Iris pigment epithelial cell (primary cell): ENCODE measurements at places on chromosomes 3 and 15.

GRCh38 chr15:33131552-33132232 is 62.8 kb downstream of the FMN1 start:
- peak; percentile 40 for DNase-seq

GRCh38 chr3:188860147-188860546 is 311.6 kb upstream of the TPRG1 start:
- peak; percentile 61 for DNase-seq

DNA sequence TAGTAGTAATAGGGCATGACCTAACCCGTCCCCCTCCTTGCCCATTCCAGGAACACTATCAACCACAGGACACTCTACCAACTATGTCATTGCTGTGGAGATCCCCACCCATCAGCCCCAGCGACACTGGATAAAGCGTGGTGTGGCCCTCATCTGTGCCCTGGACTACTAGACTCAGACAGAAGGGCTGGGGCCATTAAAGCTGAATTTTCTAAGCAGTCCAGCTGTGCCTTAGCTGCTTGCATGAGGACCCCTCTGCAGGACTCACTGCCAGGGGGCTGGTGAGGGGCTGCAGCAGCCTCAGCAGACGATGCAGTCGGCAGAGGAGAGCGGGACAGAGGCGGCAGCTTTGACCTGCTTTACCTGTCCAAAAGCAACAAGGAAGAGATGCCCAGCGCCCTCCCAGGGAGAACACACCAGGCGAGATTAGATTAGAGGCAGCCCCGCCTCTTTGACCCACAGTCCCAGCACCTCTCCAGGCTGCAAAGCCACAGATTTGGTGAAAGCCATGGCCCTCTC is 44.6 kb downstream of the SEMA3G start:
- no peak for DNase-seq

- no peak for DNase-seq
Observed at GRCh38 chr15:77126529-77127326, 55.8 kb upstream of the TSPAN3 start.

DNA sequence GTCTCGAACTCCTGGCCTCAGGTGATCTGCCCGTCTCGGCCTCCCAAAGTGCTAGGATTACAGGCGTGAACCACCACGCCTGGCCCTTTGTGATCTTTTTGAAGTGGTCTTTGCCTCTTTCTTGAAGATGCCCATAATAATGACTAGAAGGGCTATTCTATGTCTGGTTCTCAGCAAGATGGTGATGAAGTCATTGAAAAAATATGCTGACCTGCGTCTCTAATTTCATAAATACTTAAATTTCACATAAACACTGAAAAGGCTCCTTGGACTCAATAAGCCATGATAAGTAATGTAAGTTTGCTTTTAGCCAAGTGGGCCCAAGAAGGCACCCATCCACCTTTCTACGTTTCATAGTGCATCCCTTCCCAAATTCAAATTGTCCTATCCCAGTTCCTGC is 775 bp upstream of the MAPK6 start:
- peak; percentile 84 for DNase-seq

DNA sequence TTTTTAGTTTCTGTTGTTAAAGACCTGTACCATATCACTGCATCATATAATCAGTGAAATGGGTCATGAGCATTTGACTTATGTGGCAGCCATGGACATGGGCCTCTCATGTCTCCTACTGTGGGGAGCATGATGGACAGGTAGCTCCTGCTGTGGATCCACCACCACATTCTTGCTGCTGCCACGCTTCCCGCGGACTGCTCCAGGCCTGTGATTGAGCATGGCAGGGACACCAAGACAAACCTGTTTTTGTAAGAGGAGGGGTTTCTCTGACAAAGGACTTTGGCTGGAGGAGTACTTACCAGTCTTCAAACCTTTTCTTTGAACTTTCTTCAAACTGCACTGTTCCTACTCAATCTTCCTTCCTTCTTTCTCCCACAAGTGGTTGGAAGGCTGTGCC is 17.9 kb upstream of the P2RY14 start:
- DNase-seq, result no peak

DNA sequence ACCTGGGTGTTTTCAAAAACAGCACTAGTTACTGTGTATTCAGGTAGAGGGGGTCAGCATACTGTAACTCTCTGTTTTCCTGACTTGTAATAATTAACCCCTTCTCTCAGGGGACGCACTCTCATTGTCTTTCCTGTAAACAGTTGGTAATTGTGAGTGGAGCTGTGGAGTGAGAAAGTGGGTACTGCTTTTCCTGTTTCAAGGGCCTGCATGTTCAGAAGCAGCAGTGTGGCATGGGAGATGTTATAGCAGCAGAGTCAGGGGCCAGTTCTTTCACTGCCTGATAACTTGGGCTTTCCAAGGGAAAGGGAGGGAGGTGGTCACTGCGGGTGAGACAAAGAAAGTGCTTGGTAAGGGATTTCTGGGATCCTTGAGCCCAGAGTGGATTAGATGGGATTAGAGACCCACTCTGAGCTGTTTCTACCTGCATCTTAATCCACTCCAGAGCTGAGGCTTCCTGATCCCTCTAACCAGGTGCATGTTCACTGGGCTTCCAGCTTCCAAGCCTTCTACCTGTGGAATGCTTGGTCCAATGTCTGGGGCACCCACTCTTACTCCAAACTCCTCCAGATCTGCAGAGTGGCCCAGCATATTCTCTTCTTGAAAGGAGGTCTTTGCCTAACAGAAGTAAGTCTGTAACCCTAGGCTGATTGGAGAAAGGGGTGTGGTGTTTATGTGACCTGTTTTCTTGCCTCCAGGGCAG is 105.2 kb downstream of the RPLP1 start:
- no peak for DNase-seq

DNA sequence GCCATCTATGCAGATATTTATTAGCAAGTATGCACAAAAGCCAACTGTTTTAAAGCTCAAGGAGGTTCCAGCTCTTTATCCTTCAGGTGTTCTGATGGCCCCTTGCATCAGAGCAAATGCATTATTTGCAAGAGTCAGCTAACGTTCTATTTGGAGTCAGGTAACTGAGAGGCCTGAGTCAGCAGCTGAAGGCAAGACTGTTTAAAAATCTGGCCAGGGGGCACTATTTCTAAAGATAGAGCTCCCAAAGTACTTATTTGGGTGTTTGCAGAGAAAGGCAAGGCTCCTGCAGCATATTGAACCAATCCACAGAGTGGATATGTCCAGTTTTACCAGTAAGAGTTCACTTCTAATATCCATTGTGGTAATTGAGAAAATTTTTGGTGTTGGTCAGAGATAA is 146.1 kb downstream of the LRTM1 start:
- DNase-seq, result no peak

DNA sequence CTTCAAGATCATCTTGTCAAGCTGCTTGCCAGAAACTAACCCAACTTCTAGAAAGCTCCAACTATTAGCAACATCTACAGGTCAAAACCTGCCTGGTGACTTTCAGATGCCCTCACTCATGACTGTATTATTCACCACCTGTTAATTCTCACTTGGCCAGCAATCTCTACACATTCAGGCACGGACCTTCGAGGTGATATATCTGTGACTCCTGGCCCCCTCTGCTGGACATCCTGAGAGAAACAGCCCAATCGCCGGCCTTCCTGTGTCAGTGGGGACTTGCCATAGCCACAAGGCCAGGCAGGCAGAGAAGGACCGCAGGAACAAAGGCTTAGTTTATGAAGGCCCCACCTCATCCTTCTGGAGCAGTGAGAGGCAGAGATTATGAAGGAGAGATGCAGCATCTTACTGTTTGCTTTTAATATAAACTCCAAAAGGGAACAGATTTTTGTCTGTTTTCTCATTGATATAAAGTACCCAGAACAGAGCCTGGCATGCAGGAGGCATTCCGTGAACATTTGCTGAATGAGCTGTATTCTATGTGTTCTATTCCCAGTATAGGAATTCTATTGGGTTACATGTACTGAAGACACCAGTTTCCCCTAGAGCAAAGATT is 24.4 kb upstream of the OCA2 start:
- peak; percentile 81 for DNase-seq

- no peak for DNase-seq
Observed at GRCh38 chr3:146605106-146605505, at the start of gene PLSCR5. Gene PLSCR5, minus strand, starts transcription at chr3:146605346. Its CDS starts 134 bp downstream, at chr3:146605212.

DNA sequence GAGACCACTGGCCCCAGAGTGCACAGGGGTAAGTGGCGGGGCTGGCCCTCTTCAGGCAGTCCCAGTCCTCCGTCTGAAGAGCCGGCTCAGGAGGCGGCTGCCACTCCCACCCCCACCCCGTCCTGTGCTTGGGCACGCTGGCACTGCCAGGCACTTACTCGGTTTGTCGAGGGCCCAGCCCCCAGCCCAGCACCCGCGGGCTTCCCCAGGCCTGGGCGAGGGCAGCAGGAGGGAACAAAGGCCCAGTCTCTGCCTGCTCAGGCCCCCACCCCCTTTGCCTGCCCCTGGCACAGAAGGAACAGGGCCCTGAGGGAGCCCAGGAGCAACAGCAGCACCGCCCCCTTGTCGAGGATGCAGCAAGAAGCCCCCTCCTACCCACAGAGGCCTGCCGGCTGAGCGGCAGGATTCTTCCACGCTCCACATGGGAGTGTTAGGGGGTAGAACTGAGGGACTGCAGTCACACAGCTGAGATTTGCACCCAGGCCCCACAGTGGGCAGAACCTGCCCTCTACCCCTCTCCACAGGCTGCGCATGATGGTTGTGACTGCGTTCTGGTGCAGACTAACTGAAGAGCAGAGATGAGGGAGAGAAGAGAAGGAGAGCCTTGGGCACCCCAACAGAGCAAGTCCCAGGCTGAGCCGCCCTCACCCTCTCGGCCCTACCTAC is 8.9 kb downstream of the DUSP7 start:
- no peak for DNase-seq

DNA sequence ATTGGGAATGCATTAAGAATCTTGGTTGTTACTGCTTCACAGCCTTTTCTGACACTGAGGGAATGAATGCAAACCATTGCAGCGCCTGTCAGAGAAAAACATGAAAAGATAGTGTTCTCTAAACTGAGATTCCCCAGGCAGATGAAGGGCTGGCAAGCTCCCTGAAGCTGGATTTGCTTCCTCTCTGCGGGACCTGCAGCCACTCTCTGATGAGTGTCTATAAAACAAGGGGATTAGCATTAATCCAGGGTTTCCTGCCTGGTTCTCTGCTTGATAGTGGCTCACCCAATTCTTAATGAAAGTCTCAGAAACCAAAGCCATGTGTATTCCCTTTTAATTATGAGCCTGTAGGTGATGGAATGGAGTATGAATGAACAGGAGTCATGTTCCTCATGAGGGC is 344.3 kb upstream of the UMPS start:
- DNase-seq, result peak; percentile 19

DNA sequence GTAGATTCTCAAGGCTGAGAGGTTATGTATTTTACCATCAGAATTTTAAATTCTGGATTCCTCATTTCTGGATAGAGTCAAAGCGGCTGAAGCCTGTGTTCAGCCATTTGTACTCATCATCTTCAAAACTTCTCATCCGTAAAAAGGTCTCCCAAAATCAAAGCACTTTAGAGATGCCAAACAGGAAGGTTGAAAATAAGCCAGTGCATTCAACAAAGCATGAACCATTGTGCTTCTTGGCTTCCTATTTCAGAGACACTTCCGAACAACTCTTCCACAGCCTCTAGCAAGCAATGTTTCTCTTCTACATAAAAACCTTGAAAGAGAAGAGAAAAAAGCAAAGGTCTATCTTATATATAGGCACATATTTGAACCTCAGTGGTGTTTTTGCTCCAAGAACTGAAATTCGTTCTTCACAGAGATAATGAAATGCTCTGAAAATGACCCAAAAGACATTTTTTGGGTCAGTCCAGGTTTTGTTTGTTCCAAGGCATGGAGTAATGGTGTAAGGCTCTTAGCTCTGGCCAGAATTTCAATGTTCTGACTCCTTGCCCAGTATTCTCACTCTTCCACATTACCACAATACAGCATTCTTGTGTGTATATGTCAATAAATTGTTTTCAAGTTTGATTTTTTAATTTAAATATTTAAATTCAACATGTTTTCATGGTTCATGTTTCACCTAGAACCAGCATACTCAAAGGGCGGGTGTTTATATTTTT is 163.1 kb downstream of the STAC start:
- no peak for DNase-seq

DNA sequence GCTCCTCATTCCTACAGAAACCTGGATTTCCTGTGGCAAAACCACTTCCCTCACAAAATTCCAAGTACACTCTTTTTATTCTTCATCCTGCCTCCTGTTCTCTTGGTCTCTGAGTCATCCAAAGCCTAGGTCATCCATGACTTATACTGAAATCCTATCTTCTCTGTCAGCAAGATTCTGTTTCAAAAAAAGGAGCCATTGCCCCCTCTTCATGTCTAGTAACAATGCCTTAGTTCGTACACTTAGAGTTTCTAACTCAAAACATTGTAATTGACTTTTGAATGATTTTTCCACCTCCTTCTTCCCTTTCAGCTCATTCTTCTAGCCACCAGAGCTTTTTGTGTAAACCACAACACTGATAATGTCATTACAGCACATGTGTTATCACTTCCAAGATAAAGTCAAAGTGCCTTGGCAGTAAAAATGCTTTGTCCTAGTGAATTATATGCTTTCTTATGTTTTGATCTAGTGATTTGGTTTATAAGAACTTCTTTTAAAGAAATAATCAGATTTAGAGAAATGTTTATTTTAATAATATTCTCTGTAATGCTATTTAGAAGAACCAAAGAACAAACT is 256.5 kb upstream of the NECTIN3 start:
- DNase-seq, result peak; percentile 84

GRCh38 chr3:30764281-30764680 is 130.2 kb downstream of the GADL1 start:
- DNase-seq, result no peak

- peak; percentile 31 for DNase-seq
Observed at GRCh38 chr3:53056442-53056841, 10.6 kb upstream of the SFMBT1 start.

- DNase-seq, result no peak
Observed at GRCh38 chr3:127629467-127630403, 750 bp downstream of the PODXL2 start.

DNA sequence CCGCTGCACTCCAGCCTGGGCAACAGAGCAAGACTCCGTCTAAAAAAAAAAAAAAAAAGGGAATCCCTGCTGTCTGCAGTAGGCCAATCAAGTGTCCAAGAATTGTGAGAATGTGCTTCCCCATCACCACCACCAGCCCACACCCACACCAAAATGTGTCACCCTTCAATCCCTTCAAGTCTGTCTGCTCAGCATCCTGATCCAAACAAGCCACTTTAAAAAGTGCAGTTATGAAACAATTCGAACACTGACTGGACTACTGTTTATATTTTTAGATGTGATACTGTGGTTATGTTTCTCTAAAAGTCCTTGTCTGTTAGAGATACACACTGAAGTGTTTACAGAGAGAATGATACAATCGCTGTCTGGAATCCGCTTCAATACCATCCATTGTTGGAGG is 78.1 kb upstream of the CGNL1 start:
- DNase-seq, result peak; percentile 65

- no peak for DNase-seq
Observed at GRCh38 chr3:81650187-81650586, 111.3 kb downstream of the GBE1 start.

GRCh38 chr15:29320420-29320819 is 50.8 kb upstream of the NSMCE3 start:
- DNase-seq, result no peak

GRCh38 chr3:183895296-183895695 is 10.6 kb upstream of the PARL start:
- DNase-seq, result peak; percentile 57

DNA sequence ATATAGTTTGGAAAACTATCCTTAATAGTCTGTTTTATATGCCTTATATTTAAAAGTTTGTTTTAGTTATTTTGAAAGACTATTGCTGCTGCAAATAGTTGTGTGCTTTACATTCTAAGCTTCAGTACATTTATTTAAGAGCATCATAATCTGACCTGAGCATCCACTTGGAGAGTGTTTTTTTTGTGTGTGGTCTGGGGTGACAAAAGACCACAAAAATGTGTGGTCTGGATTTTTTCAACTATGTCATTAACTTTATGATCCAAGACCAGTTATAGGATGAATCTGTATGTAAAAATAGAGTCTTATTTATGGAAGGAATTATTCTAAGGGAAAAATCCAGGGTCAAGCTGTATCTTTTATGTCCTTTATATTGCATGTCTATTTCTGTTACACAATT is 77.4 kb downstream of the SLTM start:
- DNase-seq, result peak; percentile 30
